ENCODE measurements at places on chromosomes 4 and X.

GRCh38 chr4:160826339-160826679, 1337.5 kb downstream of the FSTL5 start:
- DNase-seq, result no peak

GRCh38 chr4:40462326-40462725, 127.2 kb downstream of the CHRNA9 start:
- peak; percentile 27 for DNase-seq

DNA sequence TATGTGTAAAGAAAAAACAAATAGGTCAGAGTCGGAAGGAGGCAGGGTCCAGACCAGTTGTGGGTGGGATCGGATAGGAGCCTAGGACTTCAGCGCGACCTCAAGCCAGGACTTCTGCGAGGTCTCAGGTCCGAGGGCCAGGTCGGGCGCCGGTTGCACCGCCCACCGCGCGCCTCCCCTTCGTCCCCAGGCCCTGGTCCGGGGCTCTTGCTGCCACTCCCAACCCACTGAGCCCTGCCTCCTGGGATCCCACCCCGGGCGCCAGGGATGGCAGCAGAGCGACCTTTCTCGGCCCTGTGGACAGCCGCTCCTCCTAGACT, 12.3 kb downstream of the PITX2 start:
- no peak for DNase-seq

DNA sequence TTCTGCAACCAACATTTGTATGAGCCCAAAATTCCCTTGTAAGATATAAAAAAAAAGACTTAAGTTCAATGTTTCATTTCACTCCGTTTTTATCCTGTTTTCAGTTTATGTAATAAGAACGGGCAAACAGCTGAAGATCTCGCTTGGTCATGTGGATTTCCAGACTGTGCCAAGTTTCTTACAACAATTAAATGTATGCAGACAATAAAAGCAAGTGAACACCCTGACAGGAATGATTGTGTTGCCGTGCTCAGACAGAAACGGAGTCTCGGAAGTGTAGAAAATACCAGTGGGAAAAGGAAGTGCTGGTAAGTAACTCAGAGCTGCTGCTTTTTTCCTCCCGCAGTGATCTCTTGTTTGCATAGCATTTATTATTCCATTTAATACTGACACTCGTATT, 2.8 kb downstream of the ANKRD37 start:
- no peak for DNase-seq

DNA sequence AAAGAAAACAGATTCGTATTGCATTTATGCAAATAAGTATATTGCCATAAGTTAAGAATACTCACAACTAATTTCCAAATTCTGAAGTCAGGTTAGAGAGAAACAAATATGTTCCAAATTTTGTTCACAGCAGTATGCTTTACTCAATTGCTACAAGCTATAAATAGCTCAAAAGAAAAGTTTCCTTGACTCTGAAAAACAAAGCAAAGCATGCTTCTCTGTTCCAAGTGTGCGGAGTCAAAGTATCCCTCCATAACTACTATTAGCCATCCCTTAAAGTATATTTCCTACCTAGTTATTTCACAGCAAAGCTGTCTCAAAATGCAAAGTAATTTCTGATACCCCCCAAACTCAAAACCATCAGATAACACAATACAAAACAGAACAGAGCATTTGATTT, 47.3 kb downstream of the MGST2 start:
- DNase-seq, result no peak

DNA sequence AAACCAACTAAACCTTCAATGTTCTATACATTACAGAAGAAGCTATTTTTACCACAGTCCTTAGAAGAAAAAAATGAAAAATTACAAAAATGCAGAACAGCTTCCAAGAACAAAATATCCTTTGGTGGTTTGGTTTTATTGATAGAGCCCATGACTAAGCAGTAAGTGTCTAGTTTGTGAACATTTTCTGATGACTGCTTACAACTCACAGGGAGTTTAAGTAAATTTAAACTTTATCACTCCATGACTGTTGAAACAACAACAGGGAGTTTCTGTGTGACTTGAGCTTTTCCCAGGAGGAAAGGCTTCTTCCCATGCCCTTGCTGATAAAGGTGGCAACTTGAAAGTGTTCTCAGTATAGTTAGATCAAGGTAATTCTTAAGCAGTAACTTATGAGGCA, 2.9 kb downstream of the PF4 start:
- DNase-seq, result no peak

DNA sequence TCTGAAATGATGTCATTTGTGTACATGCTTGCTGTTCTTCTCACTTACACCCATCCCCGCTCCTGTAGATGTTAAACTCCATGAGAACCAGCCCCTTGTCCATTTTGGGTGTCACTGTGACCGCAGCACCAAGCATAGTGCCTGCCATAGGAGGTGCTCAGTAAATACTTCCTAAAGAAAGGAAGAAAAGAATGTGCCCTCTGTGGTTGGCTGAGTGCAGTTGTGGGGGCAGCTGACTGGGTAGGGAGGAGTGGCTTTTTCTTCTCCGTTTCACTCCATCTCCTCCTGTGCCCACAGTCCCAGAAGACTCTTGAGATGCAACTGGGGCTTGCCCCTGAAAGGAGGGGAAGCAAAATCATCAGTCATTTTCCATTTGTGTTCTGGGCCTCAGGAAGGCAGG, 25.5 kb downstream of the PHEX start:
- no peak for DNase-seq

GRCh38 chr4:134078230-134078914, 123.2 kb downstream of the PABPC4L start:
- DNase-seq, result no peak

GRCh38 chr4:20839957-20840356, 139.7 kb downstream of the PACRGL start:
- DNase-seq, result no peak

GRCh38 chr4:6011271-6011671, 7.0 kb downstream of the C4orf50 start:
- no peak for DNase-seq

DNA sequence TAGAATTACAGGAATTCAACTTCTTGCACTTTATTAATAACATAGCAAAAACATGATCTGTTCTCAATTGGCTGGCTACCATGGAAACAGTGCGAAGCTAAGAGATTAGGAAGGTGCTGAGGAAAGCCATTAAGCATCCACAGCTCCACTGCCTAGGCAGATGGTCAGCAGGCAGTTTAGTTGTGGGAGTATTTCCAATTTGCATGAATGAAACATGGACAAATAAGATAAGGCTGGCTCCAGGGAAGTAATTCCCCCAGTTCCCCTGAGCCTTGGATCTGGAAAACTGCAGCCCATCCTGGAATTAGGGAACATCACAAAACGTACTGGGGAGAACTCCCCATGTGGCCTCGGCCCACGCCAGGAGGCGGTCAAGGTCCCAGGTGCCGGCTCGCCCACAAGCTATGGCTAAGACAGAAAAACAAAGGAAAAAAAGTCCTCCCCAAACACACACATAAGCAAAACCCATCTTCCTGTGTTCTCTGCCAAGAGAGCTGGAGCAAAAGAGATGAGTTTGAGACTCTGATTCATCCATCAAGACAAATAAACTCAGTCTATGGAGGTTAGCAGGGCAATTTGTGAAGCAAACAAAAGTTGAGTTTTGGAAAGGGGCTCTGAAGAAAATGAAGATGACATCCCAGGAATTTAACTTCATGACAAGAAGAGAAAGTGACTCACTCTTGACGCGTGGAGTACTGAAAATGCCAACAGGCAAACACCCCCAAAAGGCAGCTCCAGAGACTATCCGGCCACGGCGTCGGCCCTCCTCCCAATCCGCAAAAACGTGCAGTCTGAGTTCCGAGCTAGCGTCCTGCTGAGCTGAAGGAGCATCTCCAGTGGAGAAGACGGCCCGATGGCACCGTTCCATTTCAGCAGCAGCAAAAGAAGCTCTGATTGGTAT, 45.1 kb downstream of the IGFBP7 start:
- no peak for DNase-seq

GRCh38 chr4:1789552-1789951, 3.5 kb upstream of the FGFR3 start:
- DNase-seq, result no peak

GRCh38 chrX:32116047-32116446, 1044.2 kb upstream of the FTHL17 start:
- no peak for DNase-seq

DNA sequence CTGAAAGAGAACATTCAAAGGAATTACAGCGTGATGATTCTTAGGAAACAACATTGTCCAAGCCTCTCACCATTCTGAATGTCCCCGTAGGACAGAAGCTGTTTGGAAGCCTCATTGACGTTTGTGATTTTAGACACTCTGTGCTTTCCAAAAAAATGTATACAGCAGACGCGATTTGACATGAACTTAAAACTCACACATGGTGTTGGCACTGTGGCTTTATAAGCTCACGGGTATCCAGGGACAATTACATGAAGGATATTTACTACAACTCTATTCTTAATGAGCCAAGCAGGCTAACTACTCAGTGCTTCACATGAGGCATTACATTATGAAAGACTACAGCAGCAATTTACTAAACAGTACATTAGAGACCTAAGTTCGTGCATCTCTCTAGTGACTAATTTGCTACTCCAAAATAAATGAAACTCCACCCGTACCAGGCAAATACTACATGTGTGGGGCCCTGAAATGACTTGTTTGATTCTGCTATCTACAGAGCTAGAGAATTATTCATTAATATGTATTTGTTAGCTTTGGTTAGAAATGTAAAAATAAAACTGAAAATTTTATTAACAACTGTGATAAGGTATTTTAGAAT, 620.7 kb downstream of the SPRY1 start:
- DNase-seq, result no peak

DNA sequence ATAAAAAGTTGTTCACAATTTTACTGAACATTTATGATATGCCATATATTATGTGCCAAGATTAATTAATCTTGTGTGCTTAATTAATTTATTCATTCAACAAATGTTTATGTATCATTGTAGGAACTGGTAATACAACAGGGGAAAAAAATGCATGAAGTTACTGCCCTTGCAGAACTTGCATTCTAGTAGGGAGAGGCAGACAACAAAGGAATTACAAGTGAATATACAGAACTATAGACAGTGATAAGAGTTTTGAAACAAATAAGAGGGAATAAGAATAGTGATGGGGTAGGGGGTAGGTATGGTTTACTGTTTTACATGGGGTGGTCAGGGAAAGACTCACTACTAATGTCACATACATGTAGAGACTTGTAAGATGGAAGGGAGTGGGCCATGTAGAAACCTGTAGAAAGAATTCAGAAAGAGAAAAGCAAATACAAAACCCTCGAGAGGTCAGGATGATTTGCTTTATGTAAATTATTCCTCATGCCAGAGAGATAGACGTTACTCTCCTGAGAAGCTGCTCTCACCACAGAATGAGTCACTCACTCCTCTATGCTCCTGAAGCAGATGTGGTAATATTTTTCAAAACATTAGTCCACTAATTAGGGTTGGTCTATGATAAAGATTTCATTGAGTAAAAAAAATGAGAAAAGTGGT, 855.0 kb upstream of the GRID2 start:
- no peak for DNase-seq

DNA sequence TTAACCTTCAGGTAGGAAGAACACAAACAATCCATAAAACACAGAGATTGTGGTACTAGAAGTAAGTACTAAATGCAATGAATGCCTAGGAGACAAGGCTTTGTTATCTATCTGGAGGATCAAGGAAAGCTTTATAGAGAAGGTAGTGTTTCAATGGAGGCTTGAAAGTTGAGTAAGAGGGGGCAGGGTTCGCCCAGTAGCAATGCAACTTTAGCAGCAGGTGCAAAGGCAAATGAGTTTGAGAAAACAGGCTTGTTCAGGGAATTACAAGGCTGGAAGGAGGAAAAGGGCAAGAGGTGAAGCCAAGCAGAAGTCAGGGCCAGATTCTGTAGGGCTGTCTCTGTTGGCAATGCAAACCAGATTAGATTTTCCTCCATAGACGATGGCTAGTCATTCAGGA, 35.5 kb upstream of the AMELX start:
- no peak for DNase-seq

DNA sequence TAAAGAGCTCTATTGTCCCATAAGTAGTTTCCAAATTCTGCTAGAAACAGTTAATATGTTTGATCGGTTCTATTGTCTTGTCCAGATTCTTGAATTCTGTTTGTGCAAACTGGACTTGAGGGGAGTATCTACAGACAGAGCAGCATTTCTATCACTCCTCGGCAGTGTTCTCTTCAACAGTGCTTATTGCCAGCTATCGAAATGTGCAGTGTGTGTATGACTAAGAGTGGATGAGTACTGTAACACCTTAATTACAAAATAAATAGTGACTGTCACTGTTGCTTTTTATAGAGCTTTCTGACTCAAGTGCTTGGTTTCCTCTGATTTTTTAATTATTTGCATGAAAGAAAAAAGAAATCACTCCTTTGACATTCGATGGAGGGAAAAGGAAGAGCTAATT, 274.6 kb downstream of the RPA4 start:
- no peak for DNase-seq

DNA sequence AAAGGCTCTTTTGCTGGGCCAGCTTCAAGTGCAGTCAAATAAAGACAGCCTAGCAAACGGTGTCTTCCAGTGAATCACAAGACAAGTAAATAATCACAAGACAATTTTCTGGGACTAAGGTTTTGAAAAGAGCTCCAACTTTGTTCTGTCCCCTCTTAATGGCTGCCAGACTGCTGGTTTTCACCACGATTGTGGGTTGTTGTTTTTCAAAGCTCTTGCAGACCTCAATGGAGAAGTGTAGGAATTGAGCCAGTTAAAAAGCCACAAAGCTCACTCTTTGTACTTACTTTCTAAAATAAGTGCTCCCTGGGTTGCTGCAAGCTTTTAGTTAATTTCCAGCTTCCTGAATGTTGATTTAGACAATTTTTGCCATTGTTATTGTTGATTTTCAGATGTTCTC, 405.8 kb upstream of the HTR2C start:
- DNase-seq, result no peak

GRCh38 chr4:151679231-151679630, 81.6 kb downstream of the GATB start:
- DNase-seq, result no peak

DNA sequence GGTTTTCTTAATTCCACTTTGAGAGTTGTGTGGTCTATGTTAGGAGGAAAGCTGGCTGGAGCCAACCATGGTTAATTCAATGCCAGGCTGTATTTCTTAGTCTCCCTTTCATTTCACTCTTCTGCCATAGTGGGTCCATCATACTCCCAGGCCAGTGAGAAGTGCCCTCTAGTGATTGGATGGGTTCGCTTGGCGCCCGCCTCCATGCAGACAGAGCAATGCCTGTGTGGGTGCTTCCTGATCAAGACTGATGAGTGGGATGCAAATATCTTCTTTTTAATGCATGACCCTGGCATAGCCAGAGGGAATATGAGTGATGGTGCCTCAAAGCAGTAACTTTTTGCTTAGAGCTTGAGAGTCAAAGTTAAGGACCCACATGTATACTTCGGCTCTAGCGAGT, 6.4 kb downstream of the BMX start:
- no peak for DNase-seq

GRCh38 chr4:186366326-186366725, 100.3 kb downstream of the F11 start:
- no peak for DNase-seq

GRCh38 chr4:109723110-109723509, 6.8 kb downstream of the PLA2G12A start:
- no peak for DNase-seq

GRCh38 chr4:97589481-97590196, 553.6 kb downstream of the STPG2 start:
- no peak for DNase-seq
